Brain (organoid and tissue), 16 donors: ENCODE measurements at places on chromosomes 2 and 18. TPM values are rescaled to one million over a fixed set of nuclear protein-coding genes. Genes with fewer than 3 reads are reported as not detected.

GRCh38 chr18:70578480-70578879 is 289.6 kb downstream of the SOCS6 start:
- DNase-seq = no peak

DNA sequence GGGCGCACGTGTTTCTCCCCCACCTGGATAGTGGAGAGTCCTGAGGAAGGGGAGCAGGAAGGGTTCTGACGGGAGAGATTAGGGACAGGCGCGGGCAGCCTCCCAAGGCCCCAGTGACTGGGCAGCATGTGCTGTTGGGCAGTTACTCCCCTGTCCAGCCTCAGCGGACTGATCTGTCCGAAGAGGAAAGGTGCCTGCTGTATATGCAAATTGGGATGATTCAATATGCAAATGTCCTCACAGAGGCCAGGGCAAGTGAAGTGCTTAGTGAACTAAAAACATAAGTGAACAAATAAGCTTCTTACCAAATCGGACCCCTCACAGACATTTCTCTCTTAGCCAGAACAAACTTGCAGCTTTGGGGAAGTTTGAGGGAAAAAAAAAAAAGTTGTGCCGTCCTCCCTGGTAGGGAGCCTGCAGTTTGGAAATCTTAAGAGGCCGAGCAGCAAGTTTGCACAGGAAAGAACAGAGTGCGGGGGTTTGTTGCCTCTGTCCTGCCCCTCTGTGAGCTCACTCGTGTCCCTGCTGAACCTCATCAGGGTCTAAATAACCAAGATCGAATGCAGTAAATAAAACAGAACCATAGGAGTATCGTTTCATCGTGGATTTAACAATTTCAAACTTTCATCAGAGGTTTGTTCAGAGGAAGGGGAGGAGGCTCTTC is 141.4 kb downstream of the KCTD1 start:
- no peak for DNase-seq

Gene RAB17
- 7.5 TPM for polyA plus RNA-seq

DNA sequence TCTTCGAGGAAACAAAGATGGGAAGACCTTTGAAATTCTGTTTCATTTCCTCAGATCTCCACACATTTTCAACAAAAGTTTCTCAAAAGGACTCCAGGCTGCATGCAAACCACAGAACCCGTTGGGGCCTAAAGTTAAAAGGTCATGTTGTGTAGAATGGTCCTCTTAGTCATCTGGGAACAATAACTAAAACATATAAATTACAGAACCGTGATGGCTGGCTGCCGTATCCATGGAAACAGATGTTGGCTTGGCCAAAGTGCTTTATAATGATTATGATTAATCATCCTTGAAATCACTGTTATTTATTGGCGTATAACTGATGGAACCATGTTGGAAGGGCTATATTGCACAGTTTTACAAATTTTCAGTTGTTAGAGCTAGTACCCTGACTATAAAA is 182.8 kb upstream of the CRIM1 start:
- DNase-seq = no peak

Gene CHRNA1
- 0.44 TPM for polyA plus RNA-seq

DNA sequence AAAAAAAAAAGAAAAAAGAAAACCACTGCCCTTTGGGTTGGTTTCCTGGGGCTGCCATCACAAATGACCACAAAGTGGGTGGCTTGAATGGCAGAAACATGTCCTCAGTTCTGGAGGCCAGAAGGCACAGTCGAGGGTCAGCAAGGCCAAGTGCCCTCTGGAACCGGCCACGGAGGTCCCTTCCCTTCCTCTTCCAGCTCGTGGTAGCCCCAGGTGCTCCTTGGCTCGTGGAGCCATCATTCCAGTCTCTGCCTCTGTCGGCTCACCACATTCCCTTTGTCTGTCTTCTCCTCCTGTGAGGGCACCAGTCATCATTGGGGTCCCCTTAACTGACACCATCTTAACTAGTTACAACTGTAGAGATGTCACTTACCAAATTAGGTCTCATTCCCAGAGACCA is 8.5 kb upstream of the NFATC1 start:
- DNase-seq = no peak

Gene TSN
- polyA plus RNA-seq = 67.6 TPM

DNA sequence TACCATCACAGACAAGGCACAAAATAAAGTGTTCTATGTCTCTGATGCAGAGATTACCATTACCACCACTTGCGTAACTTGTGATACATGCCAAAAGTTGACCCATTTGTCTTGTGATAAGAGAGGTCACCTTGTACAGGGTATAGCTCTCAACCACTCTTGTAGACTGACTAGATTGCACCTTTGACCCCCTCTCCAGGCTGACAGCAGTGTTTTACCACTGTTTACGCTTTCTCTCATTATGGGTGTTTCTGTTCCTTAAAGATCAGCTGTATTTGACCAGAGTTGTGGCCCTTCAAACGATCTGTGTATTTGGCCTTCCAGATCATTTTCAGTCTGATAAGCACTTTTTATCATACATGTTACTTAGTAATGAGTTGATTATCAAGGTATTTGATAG is 215.7 kb upstream of the HNMT start:
- DNase-seq = no peak

Gene C2orf78
- not detected for polyA plus RNA-seq

- peak; percentile 3 for DNase-seq
These were observed 42.9 kb downstream of the DOK1 start for GRCh38 chr2:74597410-74597809.

- peak; percentile 51 for DNase-seq
These were observed 348.4 kb upstream of the RAB12 start for GRCh38 chr18:8260827-8261226.

Gene TTC39C
- 6.3 TPM for polyA plus RNA-seq
